ENCODE measurements at places on chromosomes 16 and 17.

GRCh38 chr16:12541672-12542071 lies 262.0 kb downstream of the CPPED1 start:
- no peak for DNase-seq

- DNase-seq, result no peak
These were observed 20.7 kb downstream of the WFDC1 start for GRCh38 chr16:84315422-84315821.

DNA sequence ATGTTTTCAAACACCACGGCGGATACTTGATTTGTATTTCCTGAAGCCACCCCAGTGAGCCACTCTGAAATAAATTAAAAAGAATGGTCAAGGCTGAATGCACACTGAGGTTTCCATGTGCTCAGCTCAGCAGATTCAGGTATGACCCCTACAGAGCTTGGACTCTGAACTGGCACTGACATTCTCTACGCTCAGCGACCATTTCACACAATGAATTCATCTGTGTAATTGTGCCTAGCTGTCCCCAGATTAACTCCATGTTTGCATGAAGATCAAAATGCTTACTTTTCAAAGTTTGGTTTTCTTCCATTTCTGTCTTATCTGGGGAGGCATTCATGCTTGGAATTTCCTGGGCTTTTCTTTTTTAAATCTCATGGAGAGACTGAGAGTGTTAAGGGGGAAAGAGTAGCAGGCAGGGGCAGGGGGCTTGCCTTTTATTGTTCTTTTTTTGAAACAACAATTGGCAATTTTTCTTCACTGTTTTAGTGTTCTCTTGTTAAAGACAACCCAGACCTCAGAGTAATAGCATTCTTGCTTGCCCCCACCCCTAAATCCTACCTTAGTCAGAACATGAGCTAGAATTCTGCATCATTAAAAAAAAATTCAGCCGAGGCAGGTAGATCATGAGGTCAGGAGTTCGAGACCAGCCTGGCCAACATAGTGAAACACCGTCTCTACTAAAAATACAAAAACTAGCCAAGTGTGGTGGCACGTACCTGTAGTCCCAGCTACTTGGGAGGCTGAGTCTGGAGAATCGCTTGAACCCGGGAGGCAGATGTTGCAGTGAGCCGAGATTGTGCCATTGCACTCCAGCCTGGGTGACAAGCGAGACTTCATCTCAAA lies 85.5 kb upstream of the HNF1B start:
- DNase-seq, result no peak

- DNase-seq, result no peak
These were observed 120.2 kb downstream of the RAP1GAP2 start for GRCh38 chr17:2916461-2916860.

DNA sequence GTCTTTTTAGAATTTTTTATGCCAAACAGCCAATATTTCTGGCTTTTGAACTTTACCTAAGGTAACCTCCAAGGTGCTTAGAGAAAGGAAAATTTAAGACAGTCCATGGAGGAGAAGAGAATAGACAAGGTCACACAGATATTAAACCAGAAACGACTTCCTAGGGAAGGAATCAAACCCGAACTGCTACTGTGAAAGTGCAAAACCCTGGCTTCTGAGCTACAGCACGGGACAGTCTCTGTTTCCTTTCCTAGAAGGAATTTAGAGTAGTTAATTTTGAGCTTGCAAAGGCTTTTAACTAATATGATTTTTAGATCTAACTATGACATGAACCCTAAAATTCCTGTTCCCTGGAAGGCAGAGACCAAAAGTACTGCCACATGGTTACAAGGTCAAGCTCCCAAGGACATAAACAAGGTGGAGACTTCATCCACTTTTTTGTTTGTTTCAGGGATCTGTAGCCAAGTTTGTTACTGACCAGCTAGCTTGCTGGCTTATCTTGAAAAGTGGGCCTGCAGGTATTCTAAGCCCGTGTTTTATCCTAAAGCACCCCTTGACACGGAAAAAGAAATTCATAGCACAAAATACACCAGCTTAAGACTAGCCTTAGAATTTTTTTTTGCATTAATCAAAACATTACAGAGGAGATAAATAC lies 188.2 kb downstream of the SPECC1 start:
- DNase-seq, result no peak

GRCh38 chr17:83091257-83092141 lies 12.1 kb downstream of the METRNL start:
- DNase-seq, result no peak

DNA sequence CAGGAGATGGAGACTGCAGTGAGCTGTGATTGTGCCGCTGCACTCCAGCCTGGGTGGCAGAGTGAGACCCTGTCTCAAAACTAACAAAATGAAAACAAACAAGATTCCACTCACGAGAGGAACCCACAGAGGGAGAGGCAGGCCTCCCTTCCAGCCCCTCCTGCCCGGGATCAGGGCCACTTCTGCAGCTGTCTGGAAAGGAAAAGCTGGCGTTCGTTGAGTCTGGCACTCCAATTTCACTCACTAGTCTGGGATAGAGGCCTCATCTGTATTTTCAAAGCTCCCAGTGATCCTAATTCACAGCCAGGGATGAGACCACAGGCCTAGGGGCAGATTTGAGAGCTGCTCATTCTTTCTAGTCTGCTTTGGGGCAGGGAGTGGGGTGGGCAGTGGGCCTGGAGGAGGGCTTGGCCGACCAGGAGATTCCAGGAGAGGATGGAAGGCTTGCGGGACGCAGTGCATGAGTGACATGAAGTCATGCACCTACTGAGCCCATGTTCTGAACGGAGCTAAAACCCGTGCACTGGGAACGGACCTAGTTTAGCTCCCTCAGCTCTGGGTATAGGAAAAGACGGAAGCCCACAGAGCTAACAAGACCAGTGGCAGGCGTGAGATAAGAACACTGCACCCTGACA lies 54.0 kb downstream of the COTL1 start:
- no peak for DNase-seq

DNA sequence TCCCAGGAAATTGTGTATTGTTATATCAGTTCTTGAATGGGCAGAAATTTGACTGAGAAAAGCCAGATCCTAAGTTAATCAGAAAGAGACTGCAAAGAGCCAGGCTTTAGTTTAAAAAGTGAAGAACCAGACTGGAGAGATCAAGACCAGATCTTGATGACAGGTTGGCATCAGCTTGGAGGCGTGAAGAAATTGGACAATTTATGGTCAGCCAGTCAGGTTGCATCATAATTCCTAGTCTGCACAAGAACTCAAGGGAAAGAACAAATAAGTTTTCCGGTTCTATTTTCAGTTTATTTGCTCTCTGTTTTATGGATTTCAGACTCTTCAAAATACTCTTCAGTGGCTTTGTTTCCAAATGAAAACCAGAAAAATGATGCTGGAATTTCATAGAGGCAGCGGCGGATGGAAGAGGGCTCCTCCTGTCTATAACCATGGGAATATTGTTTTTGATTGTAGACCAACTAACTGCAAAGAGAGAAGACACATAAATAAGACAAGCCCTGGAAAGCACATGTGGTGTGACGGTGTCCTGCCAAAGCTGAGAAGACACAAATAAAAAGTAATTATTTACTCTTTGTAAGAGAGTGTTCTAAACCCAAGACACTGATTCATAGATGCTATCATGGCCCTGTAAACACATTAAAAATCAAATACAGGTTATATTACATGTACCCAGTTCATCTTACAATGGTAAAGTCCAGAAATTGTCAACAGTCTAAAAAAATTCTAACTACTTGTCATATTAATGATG lies 91.7 kb downstream of the PCTP start:
- DNase-seq, result no peak

DNA sequence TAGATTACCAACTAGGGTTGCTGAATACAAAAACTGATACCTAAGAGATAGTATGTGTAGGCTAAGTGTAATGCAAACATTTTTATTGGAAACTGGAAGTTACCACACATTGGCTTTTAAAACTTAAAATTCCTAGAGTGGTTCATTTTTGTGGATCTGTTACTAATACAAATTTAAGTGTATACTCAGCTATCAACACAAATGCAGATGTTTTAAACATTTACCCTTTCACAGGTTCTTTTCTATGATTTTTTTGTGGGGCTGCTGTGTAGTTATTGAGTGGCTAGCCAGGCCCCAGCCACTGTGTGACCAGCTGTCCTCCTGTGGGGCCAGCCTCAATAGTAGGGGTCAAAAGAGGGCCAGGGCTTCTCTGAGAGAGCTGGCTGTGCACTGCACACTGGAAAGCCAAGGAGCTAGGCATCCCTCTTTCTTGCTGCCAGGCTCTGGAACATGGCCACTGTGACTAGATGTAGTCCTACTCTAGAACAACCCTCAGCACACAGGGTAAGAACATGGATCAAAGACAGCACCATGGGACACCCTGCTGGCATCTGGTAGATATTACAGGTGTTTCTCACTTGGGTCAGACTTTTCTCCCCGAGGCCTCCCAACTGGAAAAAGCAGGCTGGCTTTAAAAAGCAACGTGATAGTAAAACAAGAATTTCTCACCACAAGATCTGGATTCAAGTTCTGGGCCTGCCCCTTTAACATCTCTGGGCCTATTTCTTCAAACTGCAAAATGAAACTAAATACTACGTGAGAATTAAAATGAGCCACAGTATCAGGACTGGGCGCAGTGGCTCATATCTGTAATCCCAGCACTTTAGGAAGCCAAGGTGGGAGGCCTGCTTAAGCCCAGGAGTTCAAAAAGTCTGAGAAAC lies 7.3 kb upstream of the VEZF1 start:
- DNase-seq, result peak; percentile 69

DNA sequence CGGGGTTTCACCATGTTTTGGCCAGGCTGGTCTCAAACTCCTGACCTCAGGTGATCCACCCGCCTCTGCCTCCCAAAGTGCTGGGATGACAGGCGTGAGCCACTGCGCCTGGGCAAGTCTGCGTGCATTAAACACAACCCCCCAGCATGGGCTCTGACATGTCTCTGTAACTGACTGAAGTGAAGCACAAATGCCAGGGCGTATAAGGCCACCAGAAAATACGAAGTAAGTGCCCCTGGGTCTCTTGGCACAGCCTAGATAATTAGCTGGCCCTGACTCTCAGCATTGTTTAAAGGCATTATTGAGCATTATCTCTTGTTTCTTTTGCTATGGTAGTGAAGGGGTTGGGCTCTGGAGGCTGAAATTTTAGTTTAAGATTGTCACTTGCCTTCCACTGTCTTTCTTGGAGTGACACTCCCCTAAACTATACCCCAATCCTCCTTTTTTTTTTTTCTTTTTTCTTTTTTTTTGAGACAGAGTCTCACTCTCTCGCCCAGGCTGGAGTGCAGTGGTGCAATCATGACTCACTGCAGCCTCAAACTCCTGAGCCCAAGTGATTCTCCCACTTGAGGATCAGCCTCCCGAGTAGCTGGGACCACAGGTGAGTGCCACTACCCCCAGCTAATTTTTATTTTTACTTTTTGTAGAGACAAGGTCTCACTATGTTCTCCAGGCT lies 8.2 kb upstream of the SEC14L1 start:
- no peak for DNase-seq

- peak; percentile 89 for DNase-seq
These were observed 49.6 kb downstream of the PITPNM3 start for GRCh38 chr17:6506679-6507231.

DNA sequence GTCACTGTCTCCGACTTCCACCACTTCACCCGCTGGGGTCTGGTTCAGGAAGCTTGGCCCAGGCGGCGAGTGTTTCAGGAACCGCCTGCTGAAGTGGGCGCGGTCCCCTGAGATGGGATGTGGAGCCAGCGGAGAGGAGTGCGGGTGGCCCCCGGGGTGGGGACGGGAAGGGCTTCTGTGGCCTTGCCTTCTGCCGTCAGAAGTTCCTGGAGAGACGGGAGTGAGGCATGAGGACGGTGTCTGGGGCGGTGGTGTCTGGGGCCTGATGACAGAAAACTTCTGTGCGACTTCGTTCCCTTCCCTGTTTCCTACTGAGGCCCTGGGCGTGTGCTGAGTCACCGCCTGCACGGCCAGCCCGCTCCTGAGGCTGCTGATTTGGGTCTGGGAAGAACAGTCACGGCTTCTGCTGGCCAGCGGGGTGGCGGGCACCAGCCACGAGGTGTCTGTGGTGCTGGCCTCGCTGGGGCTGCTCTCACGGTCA lies 12.3 kb upstream of the NLRC3 start:
- DNase-seq, result no peak

GRCh38 chr16:23690771-23691482 lies 12.2 kb downstream of the PLK1 start:
- DNase-seq, result no peak

DNA sequence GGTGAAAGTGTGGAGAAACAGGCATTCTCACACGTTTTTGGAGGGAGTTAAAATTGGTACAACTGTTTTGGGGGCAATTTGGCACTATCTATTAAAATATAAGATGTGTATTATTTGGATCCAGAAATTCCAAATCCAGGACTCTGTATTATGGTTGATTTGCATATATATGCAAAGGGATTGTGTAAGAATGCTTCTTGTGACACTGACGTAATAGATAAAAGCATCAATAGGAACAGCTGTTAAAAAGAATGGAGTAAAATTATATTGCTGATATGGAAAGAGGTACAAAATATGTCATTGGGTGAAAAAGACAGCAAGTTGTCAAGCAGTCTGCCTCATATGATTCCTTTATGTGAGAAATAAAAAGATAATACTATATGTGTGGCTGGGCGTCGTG lies 17.3 kb downstream of the FA2H start:
- DNase-seq, result no peak

DNA sequence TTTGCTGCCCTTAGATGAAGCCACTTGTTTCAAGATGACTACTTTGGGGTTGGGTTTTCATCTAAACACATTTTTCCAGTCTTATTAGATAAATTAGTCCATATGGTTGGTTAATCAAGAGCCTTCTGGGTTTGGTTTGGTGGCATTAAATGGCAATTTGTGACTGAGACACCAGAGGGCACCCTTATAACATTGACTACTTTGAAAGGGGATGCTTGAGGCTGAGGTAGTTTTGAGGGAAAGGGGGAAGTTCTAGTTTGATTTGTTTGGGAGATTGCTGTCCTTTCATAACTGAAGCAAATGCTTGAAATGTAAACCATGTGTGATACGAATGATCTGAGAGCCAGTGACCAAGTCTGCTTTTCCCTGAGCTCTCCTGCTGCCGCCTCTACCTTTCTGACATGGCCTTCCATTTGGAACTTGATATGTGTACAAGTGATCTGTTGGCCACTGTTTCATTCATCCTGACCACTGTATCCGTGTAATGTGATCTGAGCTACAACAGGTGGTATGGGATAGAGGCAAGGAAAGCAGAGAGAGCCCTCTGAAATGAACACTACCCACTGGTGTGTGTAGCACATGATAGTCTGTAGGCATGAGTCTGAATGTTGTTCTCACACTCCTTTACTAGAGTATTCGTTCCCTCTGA lies 5.8 kb upstream of the RARA start:
- DNase-seq, result peak; percentile 54

DNA sequence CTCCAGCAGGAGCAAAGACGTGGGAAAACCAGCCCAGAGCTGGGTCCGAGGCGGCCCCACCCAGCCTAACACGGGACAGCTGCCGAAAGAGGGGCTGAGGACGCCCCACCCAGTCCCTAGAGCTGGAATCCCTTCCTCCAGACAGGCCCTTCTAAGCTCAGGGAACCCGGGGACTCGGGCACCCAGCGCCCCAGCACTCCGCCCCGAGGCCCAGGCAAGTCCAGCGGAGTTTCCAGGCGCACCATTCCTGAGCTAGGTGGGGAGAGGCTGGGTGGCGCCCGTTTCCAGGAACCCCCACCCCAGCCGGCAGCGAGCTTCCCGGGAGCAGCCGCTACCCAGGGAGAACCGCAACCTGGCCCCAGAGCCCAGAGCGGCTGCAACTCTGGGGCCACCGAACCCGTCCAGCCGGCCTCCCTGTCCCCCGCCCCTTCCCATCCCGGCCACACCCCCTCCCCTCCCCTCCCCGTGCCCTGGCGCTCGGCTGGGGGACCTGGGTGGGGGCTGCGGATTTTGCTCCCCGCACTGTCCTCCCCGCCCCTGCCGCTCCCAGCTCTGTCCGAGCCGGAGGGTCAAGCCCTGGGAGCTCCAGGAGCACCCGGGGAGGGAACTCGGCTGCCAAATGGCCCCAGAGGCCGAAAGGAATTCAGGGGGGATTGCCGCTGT lies 536 bp downstream of the TMC6 start:
- DNase-seq, result peak; percentile 62

GRCh38 chr16:78985716-78986605 lies 614.6 kb downstream of the MAF start:
- peak; percentile 29 for DNase-seq

All from RWPE1 (cell line).